Stromal cell of bone marrow (primary cell): ENCODE measurements at places on chromosomes 2 and 18.

DNA sequence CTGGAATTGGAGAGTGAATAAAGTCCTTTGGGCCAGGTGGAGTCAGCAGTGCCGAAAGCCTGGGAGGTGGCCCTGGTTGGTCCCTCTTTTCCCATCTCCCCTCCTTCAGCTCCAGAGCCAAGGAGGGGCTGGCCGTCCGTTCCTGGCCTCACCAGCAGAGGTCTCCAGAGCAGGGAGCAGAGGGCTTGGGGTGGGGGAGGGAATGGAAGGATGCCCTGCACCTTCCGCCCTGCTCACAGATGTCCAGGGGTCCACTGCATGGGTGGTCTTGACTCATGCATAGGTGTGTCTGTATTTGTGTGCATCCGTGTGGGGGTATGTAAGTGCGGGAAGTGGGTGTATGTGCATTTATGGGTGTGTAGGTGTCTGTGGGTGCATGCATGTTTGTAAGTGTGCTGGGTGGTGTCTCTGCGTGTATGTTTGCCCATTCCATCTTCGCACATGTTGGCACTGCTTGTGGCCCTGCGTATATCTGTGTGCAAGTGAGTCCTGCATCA is 201.8 kb downstream of the ZFP36L2 start:
- peak; percentile 8 for DNase-seq

DNA sequence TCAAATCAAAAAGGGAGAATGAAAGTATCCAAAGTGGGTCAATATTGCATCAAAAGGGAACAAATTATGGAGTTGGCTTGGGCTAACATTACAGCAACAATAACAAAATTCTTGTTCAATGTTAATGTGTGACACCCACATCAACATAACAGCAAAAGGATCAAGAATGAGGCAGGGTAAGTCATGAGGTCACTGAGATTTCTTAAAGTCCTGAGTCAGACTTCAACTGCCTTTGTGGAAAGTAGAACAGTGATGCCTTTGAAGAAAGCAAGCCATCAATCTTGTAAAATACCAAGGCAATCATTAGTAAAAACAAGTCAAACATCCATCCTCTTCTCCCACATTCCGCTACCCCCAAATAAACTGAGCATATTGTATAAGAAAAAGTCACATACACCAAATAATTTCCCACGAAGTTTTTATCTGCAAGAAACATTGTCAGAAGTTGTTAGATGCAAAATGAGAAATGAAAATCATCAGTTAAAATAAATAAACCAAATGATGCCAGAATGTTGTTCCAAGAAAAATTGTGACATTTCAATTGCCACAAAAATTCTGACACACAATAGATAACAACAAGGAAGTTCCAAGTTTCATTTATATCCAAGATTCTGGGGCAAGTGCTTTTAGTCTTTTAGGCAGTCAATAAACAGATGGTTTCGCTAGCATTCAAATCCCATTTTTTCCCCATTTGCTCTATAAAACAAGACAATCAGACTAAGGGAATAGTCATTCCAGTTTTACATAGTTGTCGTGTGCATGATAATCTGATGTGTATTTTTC is 216.1 kb upstream of the SETBP1 start:
- DNase-seq, result peak; percentile 59

- peak; percentile 3 for DNase-seq
Measured at GRCh38 chr2:49801898-49802450, 647.7 kb upstream of the FSHR start.

GRCh38 chr2:201972621-201973255 is 60.9 kb upstream of the FZD7 start:
- DNase-seq, result no peak

DNA sequence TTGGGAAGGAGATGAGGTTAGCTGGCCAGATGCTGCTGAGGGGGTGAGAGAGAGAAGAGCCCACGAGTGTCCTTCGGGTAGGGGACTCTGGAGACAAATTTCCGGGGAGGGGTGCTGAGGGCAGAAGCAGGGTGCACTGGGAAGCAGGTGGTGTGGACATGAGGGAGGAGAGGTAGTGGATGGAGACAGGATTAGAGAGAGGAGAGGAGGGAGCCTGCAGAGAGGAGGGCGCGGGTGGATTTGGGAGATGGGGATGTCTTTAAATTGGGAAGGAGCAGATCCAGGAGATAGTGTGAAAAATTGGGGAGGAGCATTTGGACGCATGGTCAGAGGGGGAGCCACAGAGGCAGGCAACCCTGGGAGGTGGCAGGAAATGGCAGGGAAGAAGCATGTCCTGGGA is 154.7 kb downstream of the DYSF start:
- no peak for DNase-seq
